Epithelial cell of prostate (primary cell): ENCODE measurements at places on chromosomes 1 and 21.

GRCh38 chr1:55069280-55069679, 29.9 kb downstream of the PCSK9 start:
- DNase-seq: no peak

GRCh38 chr1:22949822-22950331, 22.8 kb downstream of the LACTBL1 start:
- no peak for DNase-seq

- no peak for DNase-seq
Measured at GRCh38 chr1:99788896-99789295, 22.5 kb upstream of the FRRS1 start.

- DNase-seq: no peak
Measured at GRCh38 chr1:221118176-221118937, 239.1 kb downstream of the HLX start.

DNA sequence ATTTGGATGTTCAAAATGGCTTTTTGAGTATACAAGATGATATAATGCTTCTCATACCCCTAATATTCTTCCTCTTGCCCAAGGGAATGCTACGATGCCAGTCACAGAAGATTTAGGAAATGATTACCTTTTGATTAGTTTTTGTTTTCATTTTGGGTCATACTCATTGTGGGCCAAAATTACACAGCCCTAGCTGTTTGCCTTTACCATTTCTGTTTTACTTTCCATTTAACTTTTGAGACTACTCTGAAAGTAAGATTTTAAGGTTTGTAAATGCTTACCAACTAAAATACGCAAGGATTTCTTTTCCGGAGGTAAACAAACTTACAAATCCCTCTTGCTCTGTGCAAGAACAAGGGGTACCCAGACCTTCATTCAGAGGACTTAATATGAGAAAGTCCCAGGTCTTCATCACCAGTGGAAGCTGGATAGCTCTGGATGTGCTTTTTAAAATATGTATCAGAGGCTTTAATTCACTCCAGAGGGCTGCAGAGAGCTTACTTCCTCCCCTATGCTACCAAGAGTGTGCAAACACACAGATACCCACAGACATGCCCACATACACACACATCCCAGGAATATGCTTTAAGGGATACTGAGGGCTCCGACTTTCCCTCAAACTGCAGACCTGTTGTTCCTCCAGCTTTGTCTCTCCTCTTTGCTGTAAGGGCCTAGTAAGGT, 631.4 kb downstream of the SMYD3 start:
- no peak for DNase-seq

DNA sequence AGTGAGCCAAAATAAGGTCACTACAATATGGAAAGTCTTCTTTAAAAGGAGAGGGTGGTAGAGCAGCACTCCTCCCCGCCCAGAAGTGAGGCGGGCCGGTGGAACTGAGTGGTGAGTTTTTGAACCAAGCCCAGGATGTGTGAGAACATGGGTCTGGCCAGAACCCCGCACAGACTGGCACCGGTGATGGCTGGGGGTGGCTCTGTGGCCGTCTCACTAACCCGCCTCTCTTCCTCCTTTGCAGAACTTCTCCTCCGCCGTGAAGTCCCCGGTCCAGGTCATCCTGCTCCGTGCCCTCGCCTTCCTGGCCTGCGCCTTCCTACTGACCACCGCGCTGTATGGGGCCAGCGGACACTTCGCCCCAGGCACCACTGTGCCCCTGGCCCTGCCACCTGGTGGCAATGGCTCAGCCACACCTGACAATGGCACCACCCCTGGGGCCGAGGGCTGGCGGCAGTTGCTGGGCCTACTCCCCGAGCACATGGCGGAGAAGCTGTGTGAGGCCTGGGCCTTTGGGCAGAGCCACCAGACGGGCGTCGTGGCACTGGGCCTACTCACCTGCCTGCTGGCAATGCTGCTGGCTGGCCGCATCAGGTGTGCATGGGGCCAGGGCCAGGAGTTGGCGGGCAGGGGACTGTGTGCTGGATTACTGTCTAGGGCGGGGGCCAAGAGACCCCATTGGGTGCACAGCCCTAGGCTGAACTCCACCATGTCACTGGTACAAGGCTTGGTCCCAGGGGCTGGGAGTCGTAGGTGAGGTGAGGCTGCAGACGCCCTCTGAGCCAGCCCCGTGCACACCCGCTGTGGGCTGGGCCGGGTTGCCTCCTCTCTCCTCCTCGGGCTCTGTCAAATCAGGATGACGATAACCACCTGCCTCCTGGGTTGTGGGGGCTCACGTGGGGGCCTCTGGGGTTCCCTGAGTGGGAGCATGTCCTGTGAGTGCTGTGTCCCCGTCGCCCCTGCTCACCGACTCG, 12.4 kb downstream of the TMEM201 start:
- DNase-seq: no peak

DNA sequence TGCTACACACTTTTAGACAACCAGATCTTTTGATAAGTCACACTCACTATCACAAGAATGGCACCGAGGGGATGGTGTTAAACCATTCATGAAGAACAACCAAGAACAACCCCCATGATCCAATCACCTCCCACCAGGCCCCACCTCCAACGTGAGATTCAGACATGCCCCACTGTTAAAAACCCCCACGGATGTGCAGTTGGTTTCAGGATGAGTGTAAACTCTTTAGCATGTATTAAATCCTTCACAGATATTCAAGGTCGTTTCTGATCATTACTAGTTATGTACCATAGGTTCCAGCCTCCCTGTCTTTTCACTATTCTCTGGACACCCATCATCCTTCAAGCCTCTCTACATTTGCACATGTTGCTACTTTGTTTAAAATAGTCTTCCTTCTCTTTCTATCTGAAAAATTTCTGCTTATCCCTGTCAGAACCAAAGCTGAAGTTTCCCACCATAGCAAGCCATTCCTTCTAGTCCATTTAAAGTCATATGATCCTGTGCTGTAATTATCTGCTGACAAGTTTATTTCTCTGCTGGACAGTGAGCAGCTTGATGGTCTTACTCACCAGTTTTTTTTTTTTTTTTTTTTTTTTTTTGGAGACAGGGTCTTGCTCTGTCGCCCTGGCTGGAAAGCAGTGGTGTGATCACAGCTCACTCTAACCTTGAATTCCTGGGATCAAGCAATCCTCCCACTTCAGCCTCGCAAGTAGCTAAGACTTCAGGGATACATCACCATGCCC, 36.8 kb downstream of the MAP10 start:
- no peak for DNase-seq
